Activated T-helper 1 cell treated with anti-CD3 and anti-CD28 coated beads, Interleukin-12 subunit alpha, Interleukin-12 subunit beta, Interleukin-2, Interleukin-4 antibody, amounts not matched to agents 30 ng/mL and 10 ng/mL and 1 ng/mL, durations not matched to agents 14 hours and 24 hours and 36 hours (primary cell): ENCODE measurements at places on chromosomes 16 and 17. TPM values are rescaled to one million over a fixed set of nuclear protein-coding genes. Genes with fewer than 3 reads are reported as not detected.

Gene APOBR
- total RNA-seq: 3.5 and 4.3 TPM in 2 replicates

Gene CHD9NB
- total RNA-seq: 0.24 and 1.1 TPM in 2 replicates

Gene ASGR1
- 1.1 and 1.6 TPM in 2 replicates for total RNA-seq

DNA sequence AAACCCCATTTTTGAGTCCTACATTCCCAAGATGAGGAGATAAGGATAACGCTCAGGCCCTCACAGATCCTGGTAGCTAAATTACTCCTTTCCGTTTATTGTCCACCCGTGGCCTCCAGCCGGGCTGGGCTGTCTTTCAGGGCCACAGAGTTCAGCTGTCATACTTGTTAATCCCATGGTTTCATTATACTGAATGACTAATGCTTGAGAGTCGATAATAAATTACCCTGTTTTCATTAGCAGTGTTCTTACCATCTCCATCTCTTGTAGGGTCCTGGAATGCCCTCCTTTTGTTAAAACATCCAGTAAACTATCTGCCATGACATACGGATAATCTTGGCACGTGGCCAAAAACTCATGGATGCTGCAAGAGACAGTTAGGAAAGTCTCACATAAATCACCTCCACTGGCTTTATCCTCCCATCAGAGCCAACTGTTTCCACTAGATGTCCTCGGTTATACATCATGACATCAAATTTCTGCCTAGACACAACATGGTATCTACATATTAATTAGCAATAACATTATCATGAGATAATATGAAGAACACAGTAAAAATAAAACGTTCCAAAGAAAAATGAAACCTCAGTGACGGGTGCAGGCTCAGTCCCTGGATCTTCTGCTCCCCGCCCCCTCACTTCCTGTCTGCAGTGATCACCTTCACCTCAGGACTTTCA lies 45.3 kb downstream of the BRD7 start:
- no peak overlapping the region for H3K27ac ChIP-seq
- no peak for DNase-seq

DNA sequence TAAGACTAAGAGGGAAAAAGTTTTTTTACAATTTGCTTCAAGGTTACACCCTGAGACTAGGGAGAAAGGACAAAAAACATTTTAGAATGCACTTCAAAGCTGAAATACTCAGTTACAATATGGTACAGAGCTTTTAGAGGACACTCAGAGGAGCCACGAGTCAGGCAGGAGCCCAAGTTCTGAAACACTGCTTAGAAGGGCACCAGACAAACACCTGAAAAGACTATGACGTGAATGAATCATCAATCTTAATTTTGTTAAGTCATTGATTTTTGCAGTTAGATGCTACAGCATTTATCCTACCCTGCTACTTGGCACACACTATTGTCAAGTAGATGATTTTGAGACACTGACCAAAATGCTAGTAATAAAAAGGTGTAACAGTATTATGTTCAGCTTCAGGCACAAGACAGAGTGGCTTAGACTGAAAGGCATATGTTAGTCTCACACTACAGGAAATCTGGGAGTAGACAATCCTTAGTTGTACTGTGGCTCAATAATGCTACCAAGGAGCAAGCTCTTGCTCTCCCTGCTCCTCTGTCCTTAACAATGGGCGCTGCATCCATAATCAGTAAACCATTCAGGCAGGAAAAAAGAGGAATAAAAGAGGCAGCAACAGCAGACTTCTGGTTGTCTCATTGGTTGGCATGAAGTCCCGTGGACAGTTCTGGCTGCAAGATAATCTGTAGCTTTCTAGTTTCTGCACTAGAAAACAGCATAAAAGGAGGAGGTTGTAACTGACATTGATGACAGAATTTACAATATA lies 151.8 kb downstream of the ABCA8 start:
- H3K27me3 ChIP-seq: peaks cover 8% of the 10 kb centered on the region
- DNase-seq: no peak
- H3K36me3 ChIP-seq: no peaks in the 10 kb centered on the region
- H3K4me3 ChIP-seq: no peak overlapping the region
- H3K4me1 ChIP-seq: no peaks in the 10 kb centered on the region

DNA sequence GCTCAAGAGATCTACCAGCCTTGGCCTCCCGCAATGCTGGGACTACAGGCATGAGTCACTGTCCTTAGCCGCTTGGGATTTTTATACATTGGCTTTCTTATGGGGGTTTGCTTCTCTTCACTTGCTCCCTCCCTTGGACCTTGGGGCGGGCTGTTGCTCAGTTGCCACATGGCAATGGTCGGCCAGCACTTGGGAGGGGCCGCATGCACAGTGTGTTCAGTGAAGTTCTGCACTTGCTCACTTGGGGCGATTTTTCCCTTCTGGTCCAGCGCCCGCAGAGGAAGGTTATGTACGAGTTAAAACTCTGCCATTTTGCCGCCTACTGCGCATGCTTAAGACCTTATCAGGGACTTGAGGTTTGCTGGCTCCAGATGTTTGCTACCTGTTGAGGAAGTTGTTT lies 1367.6 kb upstream of the CDH8 start:
- H3K27me3 ChIP-seq: no peaks in the 10 kb centered on the region
- DNase-seq: no peak
- no peak overlapping the region for H3K4me3 ChIP-seq
- no peaks in the 10 kb centered on the region for H3K4me1 ChIP-seq

DNA sequence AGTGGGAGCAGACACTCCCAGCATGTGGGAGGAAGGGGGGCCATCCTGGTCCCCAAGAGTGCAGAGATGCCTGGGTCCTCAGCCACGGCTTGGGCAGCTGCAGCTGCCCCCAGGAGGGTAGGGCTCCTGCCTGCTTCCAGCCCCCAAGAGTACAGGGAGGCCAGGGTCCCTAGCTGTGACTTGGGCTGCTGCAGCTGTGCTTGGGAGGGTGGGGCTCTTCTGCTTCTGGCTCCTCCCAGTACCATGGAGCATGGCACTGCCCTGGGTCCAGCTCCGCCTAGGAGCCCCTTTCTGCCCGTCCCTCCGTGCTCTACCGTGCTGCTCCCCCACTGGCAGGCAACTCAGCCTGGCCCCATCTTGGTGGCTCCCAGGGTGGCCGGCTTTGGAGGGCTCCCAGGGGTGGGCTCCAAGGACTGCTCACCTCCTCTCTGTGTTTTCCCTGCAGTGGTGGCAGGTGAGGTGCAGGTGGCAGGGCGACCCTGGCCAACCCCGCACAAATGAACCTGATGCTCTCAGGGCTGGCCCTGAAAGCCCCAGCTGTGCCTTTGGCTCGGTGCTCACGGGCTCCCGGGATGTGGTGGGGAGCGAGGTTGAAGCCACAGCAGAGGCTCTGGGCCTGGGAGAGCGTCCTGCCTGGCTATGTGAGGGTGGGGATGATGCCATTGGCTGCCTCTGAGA lies 18.5 kb upstream of the USP22 start:
- no peak for DNase-seq
- H3K27ac ChIP-seq: no peak overlapping the region
- no peak overlapping the region for H3K4me3 ChIP-seq
- peaks cover 4% of the 10 kb centered on the region for H3K27me3 ChIP-seq
- no peaks in the 10 kb centered on the region for H3K4me1 ChIP-seq
- H3K36me3 ChIP-seq: no peaks in the 10 kb centered on the region

- H3K36me3 ChIP-seq: no peaks in the 10 kb centered on the region
- no peak overlapping the region for H3K4me3 ChIP-seq
- no peaks in the 10 kb centered on the region for H3K4me1 ChIP-seq
- DNase-seq: no peak
- peaks cover 10% of the 10 kb centered on the region for H3K27me3 ChIP-seq
Observed at GRCh38 chr16:84950906-84951305, 60.4 kb downstream of the ZDHHC7 start.

GRCh38 chr16:27232061-27232900 lies 29.0 kb downstream of the KDM8 start:
- peaks cover 35% of the 10 kb centered on the region for H3K36me3 ChIP-seq
- no peaks in the 10 kb centered on the region for H3K27me3 ChIP-seq
- H3K27ac ChIP-seq: peak overlapping the region; percentile 93

- H3K36me3 ChIP-seq: no peaks in the 10 kb centered on the region
- no peak for DNase-seq
- no peaks in the 10 kb centered on the region for H3K27me3 ChIP-seq
- no peak overlapping the region for H3K4me3 ChIP-seq
- H3K27ac ChIP-seq: no peak overlapping the region
- peaks cover 31% of the 10 kb centered on the region for H3K4me1 ChIP-seq
Observed at GRCh38 chr16:12091569-12092543, 115.3 kb downstream of the SNX29 start.

- peak overlapping the region; percentile 77 for H3K27ac ChIP-seq
- H3K4me1 ChIP-seq: peaks cover 49% of the 10 kb centered on the region
- peak overlapping the region; percentile 9 for H3K4me3 ChIP-seq
- DNase-seq: no peak
- no peaks in the 10 kb centered on the region for H3K36me3 ChIP-seq
- H3K27me3 ChIP-seq: peaks cover 9% of the 10 kb centered on the region
Observed at GRCh38 chr17:37772982-37773381, 28.1 kb upstream of the HNF1B start.

- H3K27me3 ChIP-seq: no peaks in the 10 kb centered on the region
- no peaks in the 10 kb centered on the region for H3K36me3 ChIP-seq
- no peak overlapping the region for H3K27ac ChIP-seq
- H3K4me1 ChIP-seq: no peaks in the 10 kb centered on the region
- no peak overlapping the region for H3K4me3 ChIP-seq
Observed at GRCh38 chr17:79711715-79712305, 18.9 kb upstream of the ENPP7 start.

DNA sequence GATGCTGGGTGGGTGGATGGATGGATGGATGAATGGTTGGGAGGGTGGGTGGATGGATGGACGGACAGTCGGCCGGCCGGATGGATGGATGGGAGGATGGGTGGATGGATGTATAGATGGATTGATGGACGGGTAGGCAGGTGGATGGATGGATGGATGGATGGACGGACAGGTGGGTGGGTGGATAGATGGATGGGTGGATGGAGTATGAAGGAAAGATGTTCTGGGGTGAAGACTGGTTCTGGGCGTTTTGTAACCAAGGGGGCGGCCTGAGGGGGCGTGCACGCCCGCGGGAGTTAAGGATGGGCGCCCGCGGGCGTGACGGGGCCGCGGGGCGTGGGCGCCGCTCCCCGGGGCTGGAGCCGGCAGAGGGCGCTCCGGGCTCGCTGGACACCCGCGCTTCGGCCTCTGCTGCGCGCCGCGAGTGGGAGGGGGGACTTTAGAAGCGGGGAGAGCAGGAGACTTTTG lies at the start of gene NECAB2:
TSS of gene NECAB2 (plus strand) at position 407 of the 468 bp plus-strand sequence. CDS start 405 bp downstream, outside the sequence.
- H3K36me3 ChIP-seq: no peaks in the 10 kb centered on the region
- peaks cover 13% of the 10 kb centered on the region for H3K27me3 ChIP-seq
- H3K4me1 ChIP-seq: no peaks in the 10 kb centered on the region
- peak within 1 kb of the TSS; percentile 50 for H3K4me3 ChIP-seq
- DNase-seq: no peak

GRCh38 chr16:17414421-17414820 lies 56.3 kb downstream of the XYLT1 start:
- no peaks in the 10 kb centered on the region for H3K27me3 ChIP-seq
- H3K27ac ChIP-seq: peak overlapping the region; percentile 81
- H3K36me3 ChIP-seq: peaks cover 25% of the 10 kb centered on the region
- peak overlapping the region; percentile 72 for H3K4me3 ChIP-seq
- DNase-seq: no peak

DNA sequence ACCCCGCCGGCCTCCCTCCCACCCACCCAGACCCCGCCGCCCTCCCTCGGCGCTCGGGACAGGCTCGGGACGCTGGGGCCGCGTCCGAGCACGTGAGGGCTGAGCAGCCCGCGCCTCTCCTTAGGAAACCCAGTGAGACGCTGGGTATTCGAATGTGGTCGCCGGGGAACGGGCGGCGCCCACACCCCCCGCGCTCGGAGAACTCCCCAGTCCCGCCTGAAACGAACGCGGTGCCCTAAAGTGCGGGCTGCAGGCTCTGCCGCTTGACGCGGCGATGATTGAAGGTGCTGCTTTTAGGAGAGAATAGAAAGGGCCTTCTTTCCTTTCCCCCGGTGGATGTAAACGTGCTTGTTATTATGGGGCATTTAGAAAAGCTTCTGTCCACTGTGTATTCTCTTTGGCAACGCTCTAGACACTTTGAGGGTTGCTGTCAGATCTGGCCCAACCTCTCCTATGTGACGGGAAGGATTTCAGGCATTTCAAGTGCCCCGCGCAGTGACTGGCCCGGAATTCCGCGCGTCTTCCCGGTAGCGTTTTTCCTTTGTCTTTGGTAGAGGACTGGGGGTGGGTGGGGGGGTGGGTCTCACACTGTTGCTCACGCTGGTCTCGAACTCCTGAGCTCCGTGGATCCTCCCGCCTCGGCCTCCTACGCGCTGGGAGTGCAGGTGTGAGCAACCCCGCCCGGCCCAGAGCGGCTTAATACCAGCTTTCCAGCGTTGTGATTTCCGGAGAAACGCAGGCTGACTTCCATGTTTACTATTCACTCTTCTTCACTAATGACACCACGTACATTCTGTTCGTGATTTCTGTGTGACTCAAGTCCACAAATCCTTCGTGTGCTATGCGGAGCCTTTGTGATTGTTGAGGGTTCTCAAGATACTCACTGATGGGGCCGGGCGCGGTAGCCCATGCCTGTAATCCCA lies 21.8 kb upstream of the FOXK2 start:
- peak overlapping the region; percentile 82 for H3K4me3 ChIP-seq
- peaks cover 5% of the 10 kb centered on the region for H3K27me3 ChIP-seq
- peak; percentile 29 for DNase-seq
- no peaks in the 10 kb centered on the region for H3K36me3 ChIP-seq
- H3K27ac ChIP-seq: peak overlapping the region; percentile 81

GRCh38 chr17:48599354-48599753 lies 5.4 kb downstream of the HOXB6 start:
- DNase-seq: no peak
- no peak overlapping the region for H3K4me3 ChIP-seq
- peaks cover 33% of the 10 kb centered on the region for H3K4me1 ChIP-seq
- peaks cover 91% of the 10 kb centered on the region for H3K27me3 ChIP-seq
- peaks cover 2% of the 10 kb centered on the region for H3K36me3 ChIP-seq

DNA sequence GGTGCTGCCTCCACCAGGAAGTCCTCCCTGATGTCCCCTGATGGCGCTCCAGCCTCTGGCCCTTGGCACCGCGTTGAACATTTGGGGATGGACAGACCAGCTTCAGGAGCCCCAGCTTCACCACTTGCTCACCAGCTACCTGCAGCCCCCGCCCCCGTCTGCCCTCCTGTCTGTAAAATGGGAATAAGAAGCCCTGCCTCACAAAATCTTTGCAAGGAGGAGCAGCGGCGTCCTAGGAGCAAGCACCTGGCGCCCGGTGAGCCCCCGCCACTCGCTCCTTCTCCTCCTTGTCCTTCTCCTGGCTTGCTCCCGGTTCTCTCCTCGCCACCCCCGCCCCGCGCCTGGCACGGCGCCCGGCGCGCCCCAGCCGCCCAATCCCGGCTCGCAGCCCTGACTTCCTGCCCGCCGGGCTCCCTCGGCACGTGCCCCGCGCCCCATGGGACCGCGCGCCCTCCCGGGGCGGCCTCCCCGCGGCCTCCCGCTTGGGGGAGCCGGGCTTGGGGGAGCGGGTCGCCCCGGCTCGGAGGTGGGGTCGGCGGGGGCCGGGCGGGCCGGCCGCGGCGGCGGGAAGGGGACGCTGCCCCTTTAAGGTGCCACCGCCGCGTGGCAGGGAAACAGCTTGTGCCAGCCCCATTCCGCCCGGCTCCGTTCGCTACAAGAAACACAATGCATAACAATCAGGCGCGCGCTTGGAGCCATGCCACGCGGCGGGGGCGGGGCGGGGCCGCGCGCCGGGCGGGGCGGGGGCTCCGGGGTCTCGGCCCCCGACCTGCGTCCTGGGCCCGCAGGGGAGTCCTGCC lies 9.1 kb upstream of the PPP1R1B start:
- DNase-seq: no peak
- no peak overlapping the region for H3K27ac ChIP-seq
- peak overlapping the region; percentile 72 for H3K4me3 ChIP-seq
- peaks cover 10% of the 10 kb centered on the region for H3K4me1 ChIP-seq
